ENCODE measurements at places on chromosomes 12 and 14.

GRCh38 chr14:68520637-68521556, 272.0 kb downstream of the ZFP36L1 start:
- DNase-seq: no peak

- no peak for DNase-seq
These were observed 77.6 kb downstream of the CNTN1 start for GRCh38 chr12:40769846-40770245.

- no peak for DNase-seq
These were observed 117.6 kb downstream of the CACNA1C start for GRCh38 chr12:2170376-2170775.

GRCh38 chr12:4157122-4157521, 116.4 kb upstream of the CCND2 start:
- no peak for DNase-seq

DNA sequence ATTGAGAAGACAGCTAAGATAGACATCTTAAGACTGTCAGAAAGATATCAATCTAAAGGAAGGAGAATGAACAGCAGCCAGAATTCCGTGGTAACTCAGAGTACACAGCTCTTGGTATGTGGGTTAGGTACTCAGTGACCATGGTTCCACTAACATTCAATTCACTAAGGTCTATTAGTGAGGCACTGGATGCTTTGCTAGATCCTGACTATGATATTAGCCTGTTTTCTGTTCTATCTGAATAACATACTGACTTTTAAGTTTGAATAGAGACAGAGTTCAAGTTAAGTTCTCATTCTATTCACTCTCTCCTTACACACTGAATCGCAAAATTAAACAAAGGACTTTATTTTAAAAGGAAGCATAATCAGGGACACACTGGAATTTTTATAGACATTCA, 106.4 kb downstream of the PRKD1 start:
- DNase-seq: no peak

DNA sequence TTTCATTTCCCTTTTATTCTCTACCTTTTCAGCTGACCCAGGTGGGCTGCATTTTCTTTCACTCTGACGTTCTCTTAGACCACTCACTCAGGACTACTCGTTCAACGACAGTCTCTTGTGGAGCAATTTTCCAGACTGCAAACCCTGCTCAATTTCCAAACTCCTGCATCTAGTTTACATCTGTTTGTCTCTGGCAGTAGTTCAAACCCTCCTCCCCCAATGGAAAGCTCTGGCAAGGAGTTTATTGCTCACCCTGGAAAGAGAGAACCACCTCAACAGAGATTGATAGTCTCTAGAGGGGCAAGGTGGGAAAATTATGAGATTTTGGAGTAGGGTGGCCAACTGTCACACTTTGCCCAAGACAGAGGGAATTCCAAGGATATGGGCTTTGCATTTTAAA, 130.2 kb downstream of the TSHR start:
- no peak for DNase-seq

All from GM19239 (cell line).